NCI-H524 treated with DMSO at 0.1 percent for 48 hours (cell line): ENCODE measurements at places on chromosomes 6 and 20.

DNA sequence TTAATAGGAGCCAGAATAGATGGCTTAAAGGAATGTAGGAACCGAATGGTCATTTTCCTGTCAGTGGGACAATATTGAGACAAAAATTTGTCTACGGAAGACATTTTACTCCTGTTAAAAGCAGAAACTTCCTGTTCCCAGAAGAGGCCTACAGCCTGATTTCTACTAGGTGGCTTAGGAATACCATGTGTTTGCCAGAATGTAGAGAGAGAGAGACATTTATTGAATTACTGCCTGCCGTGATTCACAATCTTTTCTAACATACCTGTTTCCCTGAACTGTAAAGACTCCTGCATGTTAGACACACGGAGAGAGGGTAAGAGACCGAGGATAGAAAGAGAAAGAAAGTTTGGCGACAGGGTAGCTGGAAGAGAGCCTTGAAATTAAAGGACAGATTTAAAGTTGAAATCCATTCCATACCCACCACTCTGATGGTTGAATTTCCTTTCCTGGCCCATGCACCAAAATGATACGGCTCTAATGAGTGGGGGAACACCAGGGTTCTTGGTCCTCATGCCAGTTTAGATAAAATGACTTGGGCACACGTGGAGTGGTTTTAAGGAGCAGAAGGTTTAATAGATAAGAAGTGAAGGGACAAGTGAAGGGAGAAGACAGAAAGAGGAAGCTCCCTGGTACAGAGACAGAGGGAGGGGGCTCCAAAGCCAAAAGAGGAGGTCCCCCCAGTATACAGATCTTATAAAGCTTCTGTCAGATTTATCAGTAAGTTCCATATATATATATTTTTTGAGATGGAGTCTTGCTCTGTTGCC lies 22.5 kb downstream of the NCOA3 start:
- DNase-seq: no peak

DNA sequence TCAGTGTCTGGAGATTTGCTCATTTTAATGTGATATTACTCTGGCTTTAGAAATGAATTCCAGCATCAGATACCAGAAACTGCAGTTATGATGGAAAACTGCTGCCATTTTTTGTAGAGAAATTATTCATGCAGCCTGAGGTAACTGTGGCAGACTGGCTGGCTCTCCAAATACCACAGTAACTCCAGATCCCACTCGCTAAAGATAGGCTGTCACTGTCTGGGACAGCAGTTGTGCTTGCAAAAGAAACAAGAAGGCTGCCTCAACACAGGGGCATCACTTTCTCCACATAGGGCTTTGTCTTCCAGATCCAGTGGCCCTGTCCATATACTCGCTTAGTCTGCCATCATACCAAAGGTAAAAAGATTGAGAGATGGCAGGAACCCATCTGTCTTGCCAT lies 52.7 kb downstream of the FAM184A start:
- DNase-seq: no peak

- DNase-seq: no peak
Measured at GRCh38 chr6:131851049-131851769, 43.4 kb downstream of the ENPP1 start.

DNA sequence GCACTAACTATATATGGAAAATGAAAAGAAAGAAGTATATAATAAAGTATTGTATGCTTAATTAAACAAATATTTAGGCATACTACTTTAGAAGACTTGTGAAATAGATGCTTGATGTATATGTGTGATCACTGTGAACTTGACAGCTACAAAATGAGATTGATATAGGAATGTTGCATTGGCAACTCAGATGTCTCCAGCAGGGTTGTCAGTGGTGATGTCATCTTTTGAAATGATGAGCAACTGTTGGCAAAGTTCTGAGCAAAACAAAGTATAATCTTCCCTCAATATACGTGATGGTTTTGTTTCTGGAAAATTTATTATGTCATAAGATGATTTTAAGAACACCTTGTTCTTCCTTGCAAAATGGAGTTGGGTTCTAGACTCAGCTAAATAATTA lies 133.8 kb downstream of the ARID1B start:
- no peak for DNase-seq

DNA sequence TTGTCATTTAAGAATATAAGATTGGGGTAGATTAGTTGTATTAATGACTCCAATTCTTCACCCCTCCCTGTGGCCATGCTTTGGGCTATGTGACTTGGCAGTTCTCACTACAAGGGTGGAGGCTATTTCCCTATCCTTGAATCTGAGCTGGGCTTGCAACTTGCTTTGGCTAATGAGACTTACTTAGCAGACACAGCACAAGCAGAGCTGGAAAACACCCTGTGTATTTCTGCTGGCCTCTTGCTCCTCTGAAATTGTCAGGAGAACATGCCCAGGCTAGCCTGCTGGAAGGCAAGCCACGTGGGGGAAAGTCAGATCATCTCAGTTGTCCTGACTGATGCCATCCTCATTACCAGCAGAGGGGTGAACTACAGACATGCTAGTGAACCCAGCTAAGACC lies 126.5 kb upstream of the HDGFL1 start:
- DNase-seq: no peak

GRCh38 chr20:46850416-46850815 lies 44.2 kb upstream of the EYA2 start:
- no peak for DNase-seq

- DNase-seq: no peak
Measured at GRCh38 chr6:35497571-35498421, 917 bp upstream of the TEAD3 start.
